ENCODE measurements at places on chromosomes 4 and X.

- no peak for DNase-seq
Measured at GRCh38 chrX:132955690-132956089, 2.7 kb downstream of the HS6ST2 start.

DNA sequence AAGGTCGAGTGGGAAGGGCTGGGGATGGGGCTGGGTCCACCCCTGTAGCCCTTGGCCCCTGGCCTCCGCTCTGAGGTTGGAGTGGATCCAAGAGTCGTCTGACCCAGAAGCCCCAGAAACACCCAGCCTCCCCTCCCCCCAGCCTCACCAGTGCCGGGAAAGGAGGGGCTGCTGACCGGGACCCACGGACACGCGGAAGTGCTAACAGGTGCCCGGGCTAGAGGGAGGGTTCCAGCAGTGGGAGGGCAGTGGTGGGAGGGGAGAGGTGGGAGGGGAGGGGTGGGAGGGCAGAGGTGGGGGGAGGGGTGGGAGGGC, 131.8 kb upstream of the NKX1-1 start:
- no peak for DNase-seq

GRCh38 chrX:97843200-97843811, 959.6 kb downstream of the RPA4 start:
- no peak for DNase-seq

DNA sequence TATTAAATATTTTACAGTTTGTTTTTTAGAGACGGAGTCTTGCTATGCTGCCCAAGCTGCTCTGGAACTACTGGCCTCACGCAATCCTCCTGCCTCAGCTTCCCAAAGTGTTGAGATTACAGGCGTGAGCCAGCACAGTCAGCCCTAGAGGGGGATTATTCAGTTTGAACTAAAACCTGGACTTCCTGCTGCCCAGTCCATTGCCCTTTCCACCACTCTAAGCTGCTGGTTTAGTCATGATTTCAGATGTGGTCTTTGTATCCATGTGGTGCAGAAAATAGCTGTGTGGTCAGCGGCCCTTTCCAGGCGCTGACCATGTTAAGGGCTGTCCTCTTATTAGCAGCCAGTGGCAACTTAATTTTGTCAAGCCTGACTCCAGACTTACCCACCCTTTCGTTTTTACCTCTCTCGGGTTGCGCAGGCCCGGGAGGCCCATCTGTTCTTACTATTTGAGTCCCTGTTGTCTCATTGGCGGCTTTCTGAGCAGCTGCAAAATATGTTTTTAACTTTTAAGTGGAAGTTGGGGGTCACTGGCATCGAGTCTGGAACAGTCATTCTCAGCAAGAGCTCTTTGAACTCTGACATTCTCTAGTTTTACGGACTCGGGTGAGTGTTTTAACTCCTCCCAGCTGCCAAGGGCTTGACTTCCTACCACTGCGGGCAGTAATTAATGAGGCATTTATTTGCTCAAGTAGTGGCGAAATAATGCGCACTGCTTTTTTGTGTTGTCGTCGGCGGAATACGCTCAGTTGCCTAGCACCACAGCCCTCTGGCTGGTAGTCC, 773 bp upstream of the VMA21 start:
- peak; percentile 9 for DNase-seq
